Common myeloid progenitor, CD34-positive (primary cell): ENCODE measurements at places on chromosomes 7 and 10.
A peak's percentile ranks its signal among the peaks of the same experiment; 100 is the strongest.

- H3K4me3 ChIP-seq, result no peak overlapping the region
- H3K4me1 ChIP-seq, result no peaks in the 10 kb centered on the region
- no peaks in the 10 kb centered on the region for H3K27me3 ChIP-seq
- no peak overlapping the region for H3K27ac ChIP-seq
- peak; percentile 9 for DNase-seq
Measured at GRCh38 chr7:138089080-138089901, 13.0 kb downstream of the AKR1D1 start.

DNA sequence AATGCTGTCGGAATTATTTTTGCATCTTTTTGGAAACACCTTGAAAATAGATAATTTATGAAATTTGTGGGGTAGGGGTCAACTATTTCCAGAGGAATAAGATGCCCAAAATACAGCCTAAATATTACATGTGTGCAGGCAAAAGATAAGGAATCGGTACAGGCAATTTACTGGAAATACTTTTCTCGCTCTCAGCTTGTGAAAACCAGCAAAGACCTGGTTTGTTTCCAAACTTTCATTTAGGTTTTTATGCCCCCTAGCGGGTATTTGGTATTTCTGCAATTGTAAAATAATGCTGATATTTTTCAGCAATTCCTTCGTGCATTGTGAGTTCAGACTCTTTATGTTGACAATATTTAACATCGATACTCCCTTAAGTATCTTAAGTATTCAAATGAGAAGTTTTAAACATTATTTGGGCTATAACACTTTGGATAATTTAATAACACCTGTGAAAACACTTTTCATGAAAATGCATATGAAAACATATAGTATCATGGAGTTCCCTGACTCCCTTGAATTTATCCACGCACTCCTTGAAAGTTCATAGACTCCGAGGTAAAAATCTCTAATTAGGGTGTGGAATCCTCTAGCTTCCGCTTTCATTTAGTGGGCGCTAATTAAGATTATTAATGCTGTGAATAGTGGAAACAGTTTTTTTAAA is 132.4 kb downstream of the TSPAN12 start:
- H3K36me3 ChIP-seq, result no peaks in the 10 kb centered on the region
- peak; percentile 42 for DNase-seq
- no peaks in the 10 kb centered on the region for H3K27me3 ChIP-seq
- H3K4me1 ChIP-seq, result no peaks in the 10 kb centered on the region
- H3K4me3 ChIP-seq, result no peak overlapping the region
- H3K27ac ChIP-seq, result no peak overlapping the region

- no peak for DNase-seq
- no peak overlapping the region for H3K27ac ChIP-seq
- peaks cover 9% of the 10 kb centered on the region for H3K4me1 ChIP-seq
- no peaks in the 10 kb centered on the region for H3K36me3 ChIP-seq
- no peak overlapping the region for H3K4me3 ChIP-seq
Measured at GRCh38 chr7:3087243-3087755, 43.6 kb upstream of the CARD11 start.

GRCh38 chr10:43006490-43006889 is 70.4 kb upstream of the RET start:
- DNase-seq, result no peak
- H3K27ac ChIP-seq, result no peak overlapping the region
- H3K4me3 ChIP-seq, result no peak overlapping the region
- H3K4me1 ChIP-seq, result no peaks in the 10 kb centered on the region
- no peaks in the 10 kb centered on the region for H3K27me3 ChIP-seq

GRCh38 chr10:60967854-60968484 is 24.0 kb upstream of the RHOBTB1 start:
- no peak for DNase-seq
- H3K4me1 ChIP-seq, result no peaks in the 10 kb centered on the region
- no peak overlapping the region for H3K27ac ChIP-seq
- H3K4me3 ChIP-seq, result no peak overlapping the region

GRCh38 chr10:132489053-132489703 is 48.4 kb upstream of the INPP5A start:
- H3K4me3 ChIP-seq, result no peak overlapping the region
- no peaks in the 10 kb centered on the region for H3K4me1 ChIP-seq
- H3K27me3 ChIP-seq, result no peaks in the 10 kb centered on the region
- no peak overlapping the region for H3K27ac ChIP-seq
- H3K36me3 ChIP-seq, result no peaks in the 10 kb centered on the region

- peaks cover 12% of the 10 kb centered on the region for H3K4me1 ChIP-seq
- peak; percentile 88 for DNase-seq
Measured at GRCh38 chr7:138898255-138898654, 82.9 kb downstream of the KIAA1549 start.

- H3K27ac ChIP-seq, result peak overlapping the region; percentile 37
- H3K4me1 ChIP-seq, result peaks cover 26% of the 10 kb centered on the region
- no peak overlapping the region for H3K4me3 ChIP-seq
Measured at GRCh38 chr7:36970551-36971514, 246.5 kb upstream of the AOAH start.

DNA sequence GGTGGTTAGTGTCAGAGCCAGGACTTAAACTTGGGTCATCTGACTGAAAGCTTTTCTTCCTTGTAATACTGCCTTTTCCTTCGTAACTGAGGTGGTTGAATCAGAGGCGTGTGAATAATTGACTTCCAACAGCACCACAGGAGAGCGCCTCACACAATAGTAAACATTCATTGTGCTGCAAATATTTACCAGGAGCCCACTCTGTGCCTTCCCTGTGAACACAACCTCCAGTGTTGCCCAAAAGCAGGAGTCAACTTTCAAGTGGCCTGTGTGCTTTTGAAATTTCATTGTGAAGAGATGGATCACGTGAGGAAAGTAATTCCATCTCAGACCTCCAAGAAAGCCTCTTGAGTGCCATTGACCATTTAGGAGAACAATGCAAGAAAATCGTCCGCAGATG is 60.2 kb downstream of the ADRA2A start:
- no peaks in the 10 kb centered on the region for H3K27me3 ChIP-seq
- no peak overlapping the region for H3K4me3 ChIP-seq
- no peaks in the 10 kb centered on the region for H3K4me1 ChIP-seq
- DNase-seq, result no peak
- no peak overlapping the region for H3K27ac ChIP-seq
- H3K36me3 ChIP-seq, result no peaks in the 10 kb centered on the region

DNA sequence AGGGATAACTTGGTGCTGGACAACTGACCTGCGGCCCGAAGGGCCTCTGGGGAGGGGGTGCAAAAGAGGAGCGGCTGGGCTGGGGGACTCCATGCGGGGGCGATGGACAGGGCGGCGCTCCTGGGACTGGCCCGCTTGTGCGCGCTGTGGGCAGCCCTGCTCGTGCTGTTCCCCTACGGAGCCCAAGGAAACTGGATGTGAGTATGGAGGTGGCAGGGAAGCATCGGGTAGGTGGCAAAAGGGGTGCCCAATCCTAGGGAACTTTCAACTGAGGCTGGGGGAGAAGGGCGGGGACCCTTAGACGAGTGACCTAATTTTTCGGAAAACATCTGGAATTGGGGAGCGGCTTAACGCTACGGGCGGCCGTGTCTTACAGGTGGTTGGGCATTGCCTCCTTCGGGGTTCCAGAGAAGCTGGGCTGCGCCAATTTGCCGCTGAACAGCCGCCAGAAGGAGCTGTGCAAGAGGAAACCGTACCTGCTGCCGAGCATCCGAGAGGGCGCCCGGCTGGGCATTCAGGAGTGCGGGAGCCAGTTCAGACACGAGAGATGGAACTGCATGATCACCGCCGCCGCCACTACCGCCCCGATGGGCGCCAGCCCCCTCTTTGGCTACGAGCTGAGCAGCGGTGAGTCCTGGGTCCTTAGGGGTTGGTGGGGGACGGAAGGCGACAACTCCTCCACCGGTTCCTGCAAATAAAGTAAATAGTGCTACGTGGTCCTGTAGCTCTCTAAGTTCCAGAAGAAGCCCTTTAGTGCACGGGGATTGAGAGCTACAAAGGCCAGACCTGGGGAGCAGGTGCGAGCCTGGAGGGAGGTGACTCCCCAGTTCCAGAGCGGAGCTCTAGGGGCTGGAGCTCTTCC is 622 bp downstream of the WNT16 start:
- H3K27me3 ChIP-seq, result peaks cover 19% of the 10 kb centered on the region
- no peaks in the 10 kb centered on the region for H3K4me1 ChIP-seq
- H3K27ac ChIP-seq, result no peak overlapping the region
- H3K4me3 ChIP-seq, result no peak overlapping the region
- peak; percentile 47 for DNase-seq

DNA sequence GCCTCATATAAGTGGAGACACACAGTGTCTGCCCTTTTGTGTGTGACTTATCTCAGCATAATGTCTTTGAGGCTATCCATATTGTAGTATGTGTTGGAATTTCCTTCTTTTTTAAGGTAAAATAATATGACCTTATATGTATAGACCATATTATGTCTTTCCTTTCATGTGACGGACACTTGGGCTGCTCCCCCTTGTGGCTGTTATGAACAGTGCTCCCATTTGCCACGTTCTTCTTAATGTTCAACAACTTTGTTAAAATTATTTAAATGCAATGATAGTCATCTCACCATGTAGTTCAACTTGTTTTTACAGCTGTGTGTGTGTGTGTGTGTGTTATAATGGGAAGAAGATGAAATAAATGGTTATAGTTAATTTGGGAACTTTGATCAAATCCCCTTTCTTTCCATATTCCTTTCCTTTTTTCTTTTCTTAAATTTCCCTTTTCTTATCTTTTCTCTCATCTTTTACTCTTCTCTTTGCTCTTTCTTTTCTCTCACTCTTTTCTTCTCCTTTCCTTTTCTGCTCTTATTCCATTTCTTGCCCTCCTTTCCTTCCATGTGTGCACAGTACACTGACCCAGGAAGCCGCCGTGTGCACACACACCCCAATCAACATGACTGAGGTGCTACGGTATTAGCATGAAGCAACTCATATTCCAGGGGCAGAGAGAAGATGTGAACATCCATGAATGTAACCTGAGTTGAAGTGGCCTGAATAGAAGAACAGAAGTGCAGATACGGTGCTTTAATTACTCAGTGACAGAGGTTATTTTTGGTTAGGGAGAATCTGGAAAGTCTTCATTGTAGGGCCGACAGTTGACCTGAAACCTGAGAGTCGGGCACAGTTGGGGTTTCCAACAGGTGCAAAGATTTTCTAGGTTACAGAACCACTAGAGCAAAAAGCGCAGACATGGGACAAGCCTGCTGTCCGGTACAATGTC is 596.6 kb downstream of the SDK1 start:
- no peaks in the 10 kb centered on the region for H3K4me1 ChIP-seq
- DNase-seq, result peak; percentile 42
- no peaks in the 10 kb centered on the region for H3K36me3 ChIP-seq
- H3K27ac ChIP-seq, result no peak overlapping the region

DNA sequence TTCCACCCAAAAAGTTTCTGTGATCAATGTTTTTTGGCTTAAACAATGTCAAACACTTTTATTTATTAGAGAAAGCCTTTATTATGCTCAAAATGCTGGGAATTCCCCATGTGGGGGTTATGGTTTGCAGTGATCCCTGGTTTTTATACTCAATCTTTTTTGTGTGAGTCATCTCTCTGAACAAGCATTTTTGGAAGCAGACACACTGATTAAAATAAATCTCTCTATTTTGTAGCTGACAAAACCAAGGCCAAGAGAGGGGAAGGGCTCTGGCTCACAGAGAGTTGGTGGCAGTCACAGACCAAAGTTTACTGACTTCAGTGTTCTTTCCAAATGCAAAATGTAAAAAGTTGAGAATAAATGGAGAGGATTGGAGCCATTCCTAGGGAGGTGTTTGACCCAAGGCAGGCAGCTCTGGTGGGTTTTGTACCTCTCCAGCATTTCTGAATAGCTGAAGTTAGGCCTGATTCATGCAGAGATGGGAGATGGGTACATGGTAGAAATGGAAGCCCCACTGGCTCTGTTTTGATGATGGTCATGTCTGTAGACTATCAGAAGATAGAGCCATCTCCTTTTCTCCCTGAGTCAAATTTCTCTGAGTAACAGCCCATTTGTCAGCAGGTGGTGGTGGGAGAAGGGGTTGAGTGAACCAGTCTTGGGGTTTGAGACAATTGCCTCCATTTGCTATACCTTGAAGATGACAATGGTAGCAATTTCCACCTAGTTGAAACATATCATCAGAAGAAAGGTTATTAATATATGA is 45.4 kb upstream of the NAMPT start:
- no peak overlapping the region for H3K27ac ChIP-seq
- peaks cover 3% of the 10 kb centered on the region for H3K27me3 ChIP-seq
- H3K4me3 ChIP-seq, result no peak overlapping the region
- no peak for DNase-seq
- H3K4me1 ChIP-seq, result no peaks in the 10 kb centered on the region

GRCh38 chr7:45217358-45217757 is 59.8 kb downstream of the RAMP3 start:
- no peaks in the 10 kb centered on the region for H3K36me3 ChIP-seq
- no peak overlapping the region for H3K4me3 ChIP-seq
- H3K27me3 ChIP-seq, result peaks cover 14% of the 10 kb centered on the region

- no peak overlapping the region for H3K27ac ChIP-seq
- no peaks in the 10 kb centered on the region for H3K4me1 ChIP-seq
- no peaks in the 10 kb centered on the region for H3K27me3 ChIP-seq
- DNase-seq, result no peak
Measured at GRCh38 chr10:130369645-130370381, 233.6 kb downstream of the GLRX3 start.

DNA sequence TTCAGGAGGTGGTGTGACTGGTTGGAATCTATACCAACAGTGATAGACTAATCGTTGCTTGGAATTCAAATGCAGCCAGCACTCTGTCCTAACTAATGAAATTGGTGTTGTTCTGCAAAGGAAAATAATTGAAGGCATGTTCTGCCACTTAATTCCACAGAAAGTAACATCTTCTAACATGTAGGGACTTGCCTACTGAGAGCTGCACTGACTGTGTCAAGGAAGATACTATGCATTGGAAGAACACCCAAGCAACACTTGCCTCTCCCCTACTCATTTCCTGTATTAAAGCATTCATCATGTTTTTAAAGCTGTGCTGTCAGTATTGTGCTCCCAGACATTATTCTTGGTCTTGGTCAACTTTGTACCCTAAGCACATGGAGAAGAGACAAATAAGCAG is 2.7 kb upstream of the CYP3A7 start:
- no peak for DNase-seq
- H3K36me3 ChIP-seq, result no peaks in the 10 kb centered on the region
- H3K4me3 ChIP-seq, result no peak overlapping the region
- no peaks in the 10 kb centered on the region for H3K27me3 ChIP-seq

- H3K4me1 ChIP-seq, result no peaks in the 10 kb centered on the region
- H3K36me3 ChIP-seq, result no peaks in the 10 kb centered on the region
- DNase-seq, result no peak
- no peak overlapping the region for H3K4me3 ChIP-seq
- no peak overlapping the region for H3K27ac ChIP-seq
- no peaks in the 10 kb centered on the region for H3K27me3 ChIP-seq
Measured at GRCh38 chr7:45484094-45484493, 90.1 kb upstream of the ADCY1 start.

GRCh38 chr10:14736600-14737081 is 38.1 kb downstream of the FAM107B start:
- no peak overlapping the region for H3K27ac ChIP-seq
- H3K4me3 ChIP-seq, result no peak overlapping the region
- DNase-seq, result peak; percentile 61
